H1 (cell line): ENCODE measurements at places on chromosomes 5 and 9. TPM values are rescaled to one million over a fixed set of nuclear protein-coding genes. Genes with fewer than 3 reads are reported as not detected.

Gene TEX48
- total RNA-seq: not detected in 2 replicates

Gene OR1Q1
- not detected in 2 replicates for total RNA-seq

Gene ELAVL2
- total RNA-seq: 20.9 and 21.9 TPM in 2 replicates

- no peak for DNase-seq
Measured at GRCh38 chr5:175803254-175803653, 68.1 kb upstream of the CPLX2 start.

- no peak for DNase-seq
Measured at GRCh38 chr5:143721925-143722324, 90.0 kb upstream of the HMHB1 start.

Gene ITGA1
- total RNA-seq: 6.6 and 9.0 TPM in 2 replicates

Gene CNTNAP3
- total RNA-seq: 5.1 and 9.0 TPM in 2 replicates

DNA sequence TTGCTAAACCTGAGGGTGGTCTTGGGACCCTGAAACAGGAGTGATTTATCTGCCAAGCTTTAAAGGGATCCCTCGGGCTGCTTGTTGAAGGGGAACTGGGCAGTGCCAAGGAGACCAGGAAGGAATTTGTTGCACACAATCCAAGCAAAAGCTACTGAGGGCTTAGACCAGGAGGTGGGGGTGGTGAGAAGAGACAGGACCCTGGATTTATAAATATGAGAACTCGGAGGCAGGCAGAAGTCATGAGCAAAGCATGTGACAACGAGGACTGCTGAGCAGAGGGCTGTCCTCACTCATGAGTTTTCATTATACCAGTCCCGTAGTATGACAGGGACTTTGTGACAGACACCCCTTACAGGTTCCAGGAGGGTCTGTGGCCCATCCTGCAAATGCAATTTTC is 237.3 kb downstream of the DRD1 start:
- DNase-seq: no peak

GRCh38 chr5:110588286-110588980 is 138.0 kb downstream of the TMEM232 start:
- no peak for DNase-seq

- no peak for DNase-seq
Measured at GRCh38 chr5:155792873-155793272, 534.1 kb upstream of the SGCD start.

Gene STXBP1
- total RNA-seq: 60.9 and 61.9 TPM in 2 replicates

DNA sequence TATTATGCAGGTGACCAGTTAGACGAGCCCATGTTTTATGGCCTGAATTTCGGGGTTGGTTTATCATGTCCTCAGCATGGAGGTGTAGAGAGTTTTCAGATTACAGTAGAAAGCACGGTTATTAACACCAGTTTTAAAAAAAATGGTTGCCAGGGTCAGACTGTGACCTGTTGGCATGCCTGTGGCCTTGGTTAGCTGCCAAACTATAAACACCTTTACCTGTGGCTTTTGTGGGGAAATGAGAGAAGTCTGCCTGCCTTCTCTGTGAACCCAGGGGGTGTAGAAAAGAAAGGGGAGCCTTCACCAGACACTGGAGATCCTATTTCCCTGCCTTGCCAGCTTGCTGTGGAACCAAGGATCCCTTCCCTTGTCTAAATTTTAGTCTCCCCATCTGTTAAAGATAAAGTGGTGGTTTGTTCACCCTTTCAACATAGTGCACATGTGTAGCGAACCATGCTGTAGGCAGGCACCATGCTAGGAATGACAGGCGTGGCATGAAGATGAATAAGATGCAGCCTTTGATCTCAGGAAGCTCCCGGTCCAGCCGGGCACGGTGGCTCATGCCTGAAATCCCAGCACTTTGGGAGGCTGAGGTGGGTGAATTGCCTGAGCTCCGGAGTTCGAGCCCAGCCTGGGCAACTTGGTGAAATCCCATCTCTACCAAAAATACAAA is 6.1 kb upstream of the PHF19 start:
- DNase-seq: no peak

Gene MPDZ
- total RNA-seq: 39.4 and 40.3 TPM in 2 replicates

- DNase-seq: no peak
Measured at GRCh38 chr5:163947848-163948666, 442.6 kb downstream of the MAT2B start.

DNA sequence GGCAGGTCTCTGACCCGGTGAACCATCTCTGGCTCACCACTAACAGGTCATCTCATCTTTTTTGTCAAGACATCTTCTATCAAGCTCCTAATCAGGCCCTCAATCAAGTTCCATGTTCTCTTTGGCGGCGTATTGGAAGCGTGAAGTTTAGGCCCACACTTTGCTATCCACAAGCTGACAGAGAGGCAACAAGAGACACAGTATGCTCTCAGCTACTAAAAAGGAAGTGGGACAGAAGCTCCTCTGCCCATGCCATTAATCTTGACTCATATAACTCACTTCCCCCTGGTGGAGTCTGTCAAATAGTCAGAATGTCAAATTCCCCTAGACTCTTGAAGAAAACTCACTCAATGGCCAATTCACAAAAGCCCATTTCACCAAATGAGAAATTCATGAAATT is 77.6 kb upstream of the TMC1 start:
- DNase-seq: no peak

DNA sequence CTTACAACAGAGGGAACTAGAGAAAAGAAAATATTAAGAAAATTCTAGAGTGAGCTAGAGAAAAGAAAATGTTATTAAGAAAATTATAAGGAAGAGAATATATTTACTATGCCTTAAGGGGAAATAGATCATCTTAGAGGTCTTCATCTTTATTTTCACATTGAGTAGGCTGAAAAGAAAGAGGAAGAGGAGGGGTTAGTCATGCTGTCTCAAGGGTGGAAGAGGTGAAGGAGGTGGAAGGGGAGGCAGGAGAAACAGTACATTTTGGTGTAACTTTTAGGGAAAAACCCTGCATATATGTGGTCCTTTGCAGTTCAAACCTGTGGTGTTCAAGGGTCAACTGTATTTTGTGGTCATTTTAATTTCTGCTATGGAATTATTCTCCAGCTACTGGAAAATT is 46.6 kb downstream of the PPIP5K2 start:
- DNase-seq: no peak

Gene PDE6A
- not detected in 2 replicates for total RNA-seq

DNA sequence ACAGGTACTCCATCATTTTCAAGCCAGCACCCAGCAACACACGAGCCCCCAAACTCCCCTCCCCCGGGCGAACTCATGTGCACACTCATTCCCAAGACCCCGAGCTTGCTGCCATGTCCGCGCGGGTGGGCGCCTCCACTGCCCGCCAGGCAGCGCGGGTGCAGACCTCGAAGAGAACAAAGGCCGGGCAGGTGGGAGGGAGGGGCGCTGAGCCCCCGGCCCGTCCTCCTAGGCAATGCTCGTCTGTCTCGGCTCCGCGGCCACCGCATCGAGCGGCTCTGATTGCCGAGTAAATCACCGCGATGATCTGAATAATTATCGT is 47.1 kb upstream of the PSD2 start:
- DNase-seq: no peak

GRCh38 chr9:124873664-124874063 is 11.7 kb downstream of the ARPC5L start:
- DNase-seq: no peak

- no peak for DNase-seq
Measured at GRCh38 chr5:120464627-120465435, 731 bp downstream of the PRR16 start.

DNA sequence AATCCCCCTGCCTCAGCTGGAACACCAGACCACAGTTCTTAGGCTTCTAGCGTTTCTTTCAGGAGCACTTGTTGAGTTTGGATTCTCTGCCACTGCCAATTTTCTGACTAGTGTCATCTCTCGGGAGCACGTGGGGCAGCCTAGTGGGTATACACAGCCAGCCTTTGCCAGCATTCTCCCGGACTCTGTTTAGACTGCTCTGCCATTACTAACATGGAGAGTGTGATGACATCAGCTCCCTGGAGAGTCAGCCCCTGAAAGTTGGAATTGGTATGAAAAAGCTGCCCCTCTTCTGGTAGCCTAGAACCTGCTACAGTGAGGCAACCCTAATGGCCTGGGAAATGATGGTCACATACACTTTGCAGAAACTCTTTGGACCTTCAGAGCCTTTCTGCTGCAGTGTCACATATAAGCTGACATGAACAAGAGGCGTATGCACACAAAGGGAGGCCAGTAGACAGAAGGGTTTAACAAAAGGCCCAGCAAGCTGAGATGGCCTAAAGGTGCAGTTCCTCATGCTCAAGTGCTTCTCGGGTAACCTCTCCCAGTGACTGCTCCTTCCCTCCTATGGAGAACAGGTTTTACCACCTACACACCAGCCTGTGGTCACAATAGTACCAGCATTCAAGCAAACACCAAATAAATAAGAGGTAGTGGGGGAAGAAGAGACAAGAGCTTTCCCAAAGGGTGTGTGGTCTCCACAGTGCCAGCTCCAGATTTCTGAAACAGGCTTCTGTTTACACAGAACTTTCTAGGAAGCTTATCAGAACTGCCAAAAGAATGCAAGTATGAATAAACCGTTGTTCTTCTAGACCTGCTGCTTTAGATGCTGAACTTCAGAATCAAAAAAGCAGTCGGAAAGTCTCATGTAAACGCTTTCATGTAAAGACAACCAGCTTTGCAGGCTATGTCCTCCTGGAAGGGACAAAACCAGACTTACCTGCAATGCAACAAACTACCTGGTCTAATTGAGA is 16.5 kb downstream of the SPACA9 start:
- DNase-seq: no peak

DNA sequence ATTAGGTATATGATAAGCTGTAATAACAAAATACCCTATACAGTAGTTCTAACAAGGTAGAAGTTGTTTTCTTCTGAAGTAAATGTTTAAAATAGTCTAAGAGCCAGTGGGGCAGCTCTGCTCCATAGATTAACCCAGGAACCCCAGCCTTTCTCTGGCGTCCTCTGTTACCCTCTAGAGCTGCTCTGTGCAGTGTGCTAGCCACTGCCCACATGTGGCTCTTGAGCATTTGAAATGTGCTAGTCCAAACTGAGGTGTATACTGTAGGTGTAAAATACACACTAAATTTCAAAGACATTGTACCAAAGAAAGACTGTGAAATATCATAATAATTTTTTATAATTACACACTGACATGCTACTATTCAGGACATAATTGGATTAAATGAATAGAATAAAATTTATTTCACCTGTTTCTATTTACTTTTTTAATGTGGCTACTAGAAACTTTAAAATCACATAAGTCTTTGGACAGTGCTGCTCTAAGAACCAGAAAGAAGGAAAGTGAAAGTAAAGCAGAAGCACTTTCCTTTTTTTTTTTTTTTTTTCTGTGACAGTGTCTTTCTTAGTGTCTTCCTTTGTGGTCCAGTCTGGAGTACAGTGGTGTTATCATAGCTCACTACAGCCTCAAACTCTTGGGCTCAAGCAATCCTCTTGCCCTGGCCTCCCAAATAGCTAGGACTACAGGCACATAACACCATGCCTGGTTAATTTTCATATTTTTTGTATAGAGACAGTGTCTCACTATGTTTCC is 39.3 kb downstream of the RAI14 start:
- DNase-seq: no peak

- no peak for DNase-seq
Measured at GRCh38 chr9:14301583-14302021, 12.3 kb downstream of the NFIB start.

GRCh38 chr5:132751444-132751843 is 4.2 kb downstream of the CCNI2 start:
- no peak for DNase-seq

GRCh38 chr9:71858102-71858798 is 52.7 kb downstream of the ABHD17B start:
- DNase-seq: no peak

Gene SPINK7
- total RNA-seq: not detected in 2 replicates

Gene ACOT12
- total RNA-seq: 0.33 TPM in 1 of 2 replicates, not detected in the other

Gene CARD9
- 0.88 and 1.1 TPM in 2 replicates for total RNA-seq

Gene SCGB3A2
- 63.6 and 74.3 TPM in 2 replicates for total RNA-seq

DNA sequence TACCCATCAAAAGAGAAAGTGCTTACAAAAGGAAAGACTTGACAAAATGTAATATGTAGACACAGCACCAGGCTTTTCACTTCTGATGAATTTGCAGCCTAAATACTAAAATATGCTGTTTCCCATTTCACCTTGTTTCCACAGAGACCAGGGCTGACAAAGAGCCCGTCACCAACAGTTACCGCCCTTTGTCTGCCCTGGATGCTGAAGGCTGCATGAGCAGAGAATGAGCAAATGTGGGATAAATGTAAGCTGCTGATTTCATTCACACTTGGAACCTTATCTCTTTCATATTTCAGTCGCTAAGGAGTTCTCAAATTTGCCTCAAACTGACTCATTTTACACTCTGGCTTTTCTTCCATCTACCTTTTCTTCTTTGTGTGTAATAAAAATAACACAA is 213.9 kb downstream of the TMEM167A start:
- no peak for DNase-seq

- no peak for DNase-seq
Measured at GRCh38 chr5:137252512-137252911, 246.6 kb downstream of the SPOCK1 start.

DNA sequence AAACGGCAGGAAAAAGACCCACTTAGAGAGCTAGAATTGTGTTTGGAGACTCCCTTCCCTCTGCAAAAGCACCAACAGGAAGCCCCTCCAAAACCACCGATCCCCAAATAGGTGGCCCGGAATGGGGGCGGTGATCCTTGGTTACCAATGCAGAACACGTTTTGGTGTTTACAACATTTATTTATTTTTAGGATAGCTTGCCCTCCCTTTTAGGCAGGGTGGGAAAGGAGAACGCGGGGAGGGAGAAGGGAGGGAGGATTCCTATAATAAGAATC is 579 bp upstream of the NTRK2 start:
- DNase-seq: no peak

DNA sequence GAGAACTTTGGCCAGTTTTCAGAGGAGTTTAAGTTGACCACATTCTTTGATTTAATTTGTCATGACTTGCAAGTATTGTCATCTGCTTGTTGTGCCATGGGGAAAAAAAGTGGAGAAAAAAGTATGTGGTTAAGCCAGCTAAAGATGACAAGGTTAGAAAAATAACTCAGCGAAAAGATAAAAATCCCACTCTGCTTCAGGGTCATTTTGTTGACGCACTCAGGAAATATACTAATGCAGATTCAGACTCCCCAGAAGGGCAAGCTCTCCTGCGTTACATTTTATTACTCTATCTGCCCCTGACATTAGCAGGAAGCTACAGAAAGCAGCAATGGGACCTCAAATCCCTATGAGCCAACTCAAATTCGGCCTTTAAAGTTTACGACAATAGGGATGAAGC is 27.6 kb upstream of the TESK1 start:
- no peak for DNase-seq

DNA sequence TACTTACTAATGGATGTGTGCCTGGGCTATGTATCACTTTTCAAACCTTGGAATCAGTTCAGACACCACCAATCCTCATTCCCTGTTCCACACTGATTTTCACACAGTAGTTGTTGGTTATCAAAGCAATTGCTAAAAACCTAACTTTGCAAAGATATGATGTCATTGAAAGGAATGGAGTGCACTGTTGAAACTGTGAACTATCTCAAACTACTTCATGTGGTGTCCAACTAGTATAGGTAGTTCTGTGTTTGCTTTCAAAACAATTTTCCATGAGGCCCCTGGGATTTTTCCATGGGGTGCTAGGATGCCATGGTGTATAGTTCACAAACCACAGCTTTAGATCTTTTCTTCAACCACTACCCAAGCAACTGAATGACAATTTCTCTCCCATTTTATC is 17.8 kb downstream of the INIP start:
- DNase-seq: no peak
